ENCODE measurements at places on chromosomes 13 and 19.

DNA sequence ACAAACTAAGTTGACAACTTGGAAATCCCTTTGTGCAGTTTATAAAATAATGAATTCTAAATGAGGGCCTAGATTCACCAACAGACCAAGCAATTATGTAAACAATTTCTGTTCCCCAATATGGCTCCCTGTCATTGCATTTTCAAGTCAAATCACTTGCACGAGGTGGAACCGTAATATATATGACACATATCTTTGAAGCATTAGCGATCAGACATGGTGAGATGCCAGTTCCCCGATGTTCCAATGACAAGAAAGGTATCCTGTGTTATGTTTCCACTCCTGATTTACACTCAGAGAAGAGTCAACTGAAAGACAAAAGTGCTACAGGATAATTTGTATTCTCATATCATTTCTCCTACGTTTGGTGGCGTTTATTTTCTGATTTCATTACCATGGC is 108.5 kb upstream of the TDRD3 start:
- no peak for DNase-seq

DNA sequence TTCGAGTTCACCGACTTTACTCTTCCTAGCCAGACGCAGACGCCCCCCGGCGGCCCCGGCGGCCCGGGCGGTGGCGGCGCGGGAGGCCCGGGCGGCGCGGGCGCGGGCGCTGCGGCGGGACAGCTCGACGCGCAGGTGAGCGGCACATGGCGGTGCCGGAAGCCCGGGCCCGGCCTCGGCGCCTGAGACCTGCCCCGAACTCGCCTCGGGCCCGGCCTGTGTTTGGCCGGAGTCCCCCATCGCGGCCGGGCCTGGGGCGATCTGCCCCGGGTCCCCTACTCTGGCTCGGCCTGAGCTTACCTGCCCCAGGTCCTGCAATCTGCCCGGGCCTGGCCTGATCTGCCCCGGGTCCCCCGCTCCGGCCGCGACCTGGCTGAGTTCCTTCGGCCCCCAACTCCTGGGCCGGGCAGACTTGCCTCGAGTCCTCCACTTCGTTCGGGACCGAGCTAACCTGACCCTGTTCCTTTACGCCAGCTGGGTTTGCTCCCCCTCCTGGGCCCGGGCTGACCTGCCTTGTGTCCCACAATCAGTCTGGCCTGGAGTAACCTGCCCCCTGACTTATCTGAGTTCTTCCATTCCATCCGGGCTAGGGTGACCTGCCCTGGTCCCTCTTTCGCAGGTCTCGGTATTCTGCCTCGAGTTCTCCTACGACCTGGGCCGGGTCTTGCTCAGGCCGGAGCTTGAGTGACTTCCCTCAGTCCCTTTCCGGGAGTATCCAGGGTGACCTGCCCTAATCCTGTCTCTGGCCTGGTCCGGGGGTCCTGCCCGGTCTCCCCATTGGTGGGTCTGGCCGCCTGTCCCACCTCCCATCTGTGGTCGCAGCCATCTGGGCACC is 764 bp downstream of the UPF1 start:
- no peak for DNase-seq

- no peak for DNase-seq
Measured at GRCh38 chr13:48426052-48426451, 13.1 kb upstream of the LPAR6 start.

- DNase-seq = no peak
Measured at GRCh38 chr19:54312436-54313377, at the start of gene LILRA5. Gene LILRA5, minus strand, starts transcription at chr19:54313166. Its CDS starts 147 bp downstream, at chr19:54313019.

DNA sequence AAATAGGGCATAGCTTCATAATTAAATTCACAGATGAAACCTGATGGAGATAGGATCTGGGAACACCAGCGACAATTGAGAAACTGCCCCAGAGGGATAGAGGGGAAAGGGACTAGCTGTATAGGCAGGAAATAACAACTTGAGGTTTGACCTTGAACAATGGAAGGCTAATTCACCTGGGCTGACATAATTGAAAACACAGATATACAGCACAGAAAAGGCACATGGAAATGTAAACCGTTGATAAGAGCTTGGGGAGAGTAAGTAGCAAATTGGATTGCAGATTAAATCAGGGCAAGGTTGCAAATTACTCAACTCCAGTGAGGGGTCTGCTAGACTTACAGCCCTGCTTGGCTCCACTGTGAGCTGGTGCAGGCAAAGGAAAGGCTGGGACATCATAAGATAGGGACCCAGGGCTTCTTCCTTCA is 246.7 kb downstream of the DLEU7 start:
- no peak for DNase-seq

DNA sequence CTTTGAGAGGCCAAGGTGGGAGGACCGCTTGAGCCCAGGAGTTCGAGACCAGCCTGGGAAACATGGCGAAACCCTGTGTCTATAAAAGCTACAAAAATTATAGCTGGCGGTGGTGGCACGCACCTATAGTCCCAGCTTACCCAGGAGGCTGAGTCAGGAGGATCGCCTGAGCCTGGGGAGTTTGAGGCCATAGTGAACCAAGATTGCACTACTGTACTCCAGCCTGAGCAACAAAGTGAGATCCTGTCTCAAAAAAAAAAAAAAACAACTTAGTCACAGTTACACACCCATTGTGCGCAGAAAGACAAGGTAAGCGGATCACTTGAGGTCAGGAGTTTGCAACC is 728 bp upstream of the DENND1C start:
- no peak for DNase-seq

DNA sequence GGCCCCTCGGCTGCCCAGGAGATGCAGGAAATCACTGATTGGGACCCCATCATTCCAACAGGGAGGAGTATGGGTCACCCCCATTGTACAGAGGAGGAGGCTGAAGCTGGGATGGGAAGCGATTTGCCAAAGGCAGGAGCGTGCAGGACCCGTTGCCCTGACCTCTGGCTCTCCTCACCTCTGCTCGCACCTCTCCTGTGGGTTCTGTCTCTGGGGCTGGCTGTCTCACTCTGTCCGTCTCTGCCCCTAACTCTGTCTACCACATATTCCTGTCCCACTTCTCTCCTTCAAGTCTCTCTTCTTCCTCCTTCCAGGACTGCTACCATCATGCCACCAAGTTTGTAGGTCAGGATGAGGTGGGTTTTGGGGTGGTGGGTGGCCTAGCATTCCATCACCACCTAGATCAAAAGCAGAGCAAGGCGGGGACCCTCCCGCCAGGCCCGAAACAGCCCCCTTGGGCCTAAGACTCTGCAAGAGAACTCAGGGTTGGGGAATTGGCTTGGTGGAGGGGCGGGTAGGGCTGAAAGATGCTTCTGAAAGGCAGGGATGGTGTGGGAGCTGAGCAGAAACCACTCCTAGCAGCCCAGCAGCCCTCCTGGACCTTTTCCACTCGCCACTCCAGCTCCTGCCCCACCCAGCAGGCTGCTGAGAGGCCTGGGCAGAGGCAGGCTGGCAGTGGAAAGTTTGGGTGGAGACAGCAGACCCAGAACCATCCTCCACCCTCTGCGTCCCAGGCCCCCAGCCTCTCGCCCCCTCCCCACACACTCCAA is 1.0 kb upstream of the LGALS7 start:
- DNase-seq = no peak

GRCh38 chr19:3950871-3951861 is 18.3 kb downstream of the NMRK2 start:
- DNase-seq = no peak

GRCh38 chr13:28252547-28252946 is 114.2 kb downstream of the PAN3 start:
- no peak for DNase-seq

- no peak for DNase-seq
Measured at GRCh38 chr19:19034204-19034624, 811 bp downstream of the ARMC6 start.

DNA sequence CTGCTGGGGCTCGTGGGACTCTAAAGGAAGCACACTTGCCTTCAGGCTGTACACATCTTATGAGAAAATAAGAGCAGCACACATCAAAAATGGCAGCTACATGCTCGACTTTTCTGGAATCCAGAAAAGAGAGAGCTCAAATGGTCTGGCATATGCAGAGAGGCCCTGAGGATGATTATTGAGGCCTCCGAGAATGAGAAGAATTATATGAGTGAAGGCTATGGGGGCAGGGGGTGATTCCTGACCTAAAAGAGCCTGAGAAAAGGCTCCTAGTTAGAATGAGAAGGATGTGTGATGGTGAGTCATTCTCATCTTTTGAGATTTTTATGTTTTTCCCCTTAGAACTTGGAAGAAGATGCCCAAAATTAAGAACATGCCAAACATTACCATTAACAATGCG is 97.1 kb downstream of the HSPH1 start:
- no peak for DNase-seq

GRCh38 chr19:34560229-34560628 is 78.7 kb downstream of the WTIP start:
- no peak for DNase-seq

- DNase-seq = no peak
Measured at GRCh38 chr13:100447831-100448230, 140.8 kb downstream of the GGACT start.

- DNase-seq = no peak
Measured at GRCh38 chr13:49395451-49395865, 48.4 kb downstream of the CAB39L start.

DNA sequence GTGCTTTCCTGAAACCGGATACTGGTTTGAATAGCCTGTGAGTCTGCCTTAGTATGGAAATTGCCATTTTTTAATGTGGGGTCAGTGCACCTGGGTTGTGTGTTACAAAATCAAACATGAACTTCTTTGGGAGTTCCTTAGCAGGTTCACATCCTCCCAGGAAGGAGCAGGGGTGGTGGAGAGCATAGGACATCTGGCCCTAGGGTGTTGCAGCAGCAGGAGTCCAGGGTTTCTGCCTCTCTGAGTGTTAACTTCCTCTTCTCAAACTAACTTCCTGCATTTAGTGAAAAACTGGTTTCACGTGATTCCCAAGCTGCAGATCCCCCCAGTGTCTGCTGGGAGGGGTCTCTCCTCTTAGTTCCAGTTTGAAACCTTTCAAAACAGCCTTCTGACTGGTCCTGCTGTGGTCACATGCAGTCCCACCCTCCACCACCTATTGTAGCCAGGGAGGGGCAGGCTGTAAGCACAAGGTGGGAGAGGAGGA is 7.2 kb downstream of the RNASEH2B start:
- DNase-seq = no peak

DNA sequence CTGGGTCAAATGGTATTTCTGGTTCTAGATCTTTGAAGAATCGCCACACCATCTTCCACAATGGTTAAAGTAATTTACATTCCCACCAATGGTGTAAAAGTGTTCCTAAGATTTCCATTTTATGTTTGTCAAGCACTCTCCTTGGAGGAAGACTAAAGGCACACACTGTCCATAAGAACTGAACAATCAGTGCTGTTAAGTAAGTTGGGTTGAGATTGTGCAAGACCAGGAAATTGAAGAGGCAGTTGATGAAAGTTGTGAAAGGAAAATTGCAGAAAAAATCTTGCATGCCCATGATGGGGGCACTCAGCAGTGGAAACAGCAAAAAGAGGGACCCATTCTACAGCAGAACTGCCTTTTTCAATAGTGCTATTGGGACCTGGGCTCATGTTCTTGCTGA is 323.6 kb downstream of the DLEU7 start:
- DNase-seq = no peak

DNA sequence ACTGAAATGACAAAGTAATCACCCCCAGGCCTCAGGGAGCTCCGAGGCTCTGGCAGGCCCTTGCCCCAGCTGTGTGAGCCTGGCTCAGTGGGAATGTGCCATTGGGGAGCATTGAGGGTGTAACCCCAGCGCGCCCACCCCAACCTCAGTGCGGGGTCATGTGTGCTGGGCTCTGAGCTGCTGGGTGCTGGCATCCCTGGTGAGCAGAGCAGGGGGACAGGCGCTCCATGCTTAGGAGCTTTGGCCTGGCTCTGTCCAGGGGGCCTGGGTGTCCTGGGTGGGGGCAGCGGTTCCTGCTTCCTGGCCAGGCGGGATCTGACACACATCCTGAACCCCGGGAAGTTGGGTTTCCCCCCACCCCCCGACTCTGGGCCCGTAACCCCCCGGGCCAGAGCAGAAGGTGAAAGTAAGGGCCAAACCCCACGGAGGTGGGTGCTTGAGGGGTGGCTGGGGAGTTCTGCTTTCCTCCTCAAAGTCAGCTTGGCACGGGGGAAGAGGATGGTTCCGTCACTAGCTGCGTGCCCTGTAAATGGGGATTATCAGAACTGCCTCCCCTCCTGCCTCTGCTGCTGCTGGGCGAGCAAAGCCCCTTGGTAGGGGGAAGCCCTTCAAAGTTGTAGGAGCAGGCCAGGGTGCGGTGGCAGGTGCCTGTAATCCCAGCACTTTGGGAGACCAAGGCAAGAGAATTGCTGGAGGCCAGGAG is 1.7 kb downstream of the LRP3 start:
- no peak for DNase-seq

DNA sequence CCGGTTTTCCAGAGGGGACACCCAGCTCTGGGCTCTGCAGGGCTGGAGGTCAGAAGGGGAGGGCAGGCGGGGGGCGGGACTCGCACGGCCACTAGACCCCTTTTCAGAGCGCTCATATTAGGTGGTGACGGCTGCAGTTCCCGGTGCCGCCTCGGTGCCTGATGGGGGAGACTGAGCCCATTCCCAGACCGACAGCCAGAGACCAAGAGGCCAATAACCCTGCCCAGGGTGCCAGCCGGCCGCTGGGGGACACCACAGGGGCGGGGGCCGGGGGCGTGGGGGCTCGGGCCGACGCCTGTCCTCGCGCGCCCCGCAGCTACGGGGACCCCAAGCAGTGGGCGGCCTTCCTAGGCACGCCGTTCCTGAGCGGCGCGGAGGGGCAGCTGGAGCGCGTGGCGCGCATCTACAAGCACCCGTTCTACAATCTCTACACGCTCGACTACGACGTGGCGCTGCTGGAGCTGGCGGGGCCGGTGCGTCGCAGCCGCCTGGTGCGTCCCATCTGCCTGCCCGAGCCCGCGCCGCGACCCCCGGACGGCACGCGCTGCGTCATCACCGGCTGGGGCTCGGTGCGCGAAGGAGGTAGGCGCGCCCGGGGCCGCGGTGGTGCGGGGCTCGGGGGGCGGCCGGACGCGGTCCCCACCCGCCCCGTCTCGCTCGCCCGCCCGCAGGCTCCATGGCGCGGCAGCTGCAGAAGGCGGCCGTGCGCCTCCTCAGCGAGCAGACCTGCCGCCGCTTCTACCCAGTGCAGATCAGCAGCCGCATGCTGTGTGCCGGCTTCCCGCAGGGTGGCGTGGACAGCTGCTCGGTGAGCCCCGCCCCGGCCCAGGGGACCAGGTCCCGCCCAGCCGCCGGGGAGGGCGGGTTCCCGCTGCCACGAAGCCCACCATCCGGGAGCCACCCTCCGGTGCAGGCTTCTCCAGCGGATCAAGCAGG is 2.4 kb downstream of the TIMM13 start:
- DNase-seq = peak; percentile 78

- no peak for DNase-seq
Measured at GRCh38 chr13:66237411-66238062, 992.6 kb downstream of the PCDH9 start.

Measured in right forelimb (tissue), 1 donor.